ENCODE measurements at places on chromosomes 12 and 14.

DNA sequence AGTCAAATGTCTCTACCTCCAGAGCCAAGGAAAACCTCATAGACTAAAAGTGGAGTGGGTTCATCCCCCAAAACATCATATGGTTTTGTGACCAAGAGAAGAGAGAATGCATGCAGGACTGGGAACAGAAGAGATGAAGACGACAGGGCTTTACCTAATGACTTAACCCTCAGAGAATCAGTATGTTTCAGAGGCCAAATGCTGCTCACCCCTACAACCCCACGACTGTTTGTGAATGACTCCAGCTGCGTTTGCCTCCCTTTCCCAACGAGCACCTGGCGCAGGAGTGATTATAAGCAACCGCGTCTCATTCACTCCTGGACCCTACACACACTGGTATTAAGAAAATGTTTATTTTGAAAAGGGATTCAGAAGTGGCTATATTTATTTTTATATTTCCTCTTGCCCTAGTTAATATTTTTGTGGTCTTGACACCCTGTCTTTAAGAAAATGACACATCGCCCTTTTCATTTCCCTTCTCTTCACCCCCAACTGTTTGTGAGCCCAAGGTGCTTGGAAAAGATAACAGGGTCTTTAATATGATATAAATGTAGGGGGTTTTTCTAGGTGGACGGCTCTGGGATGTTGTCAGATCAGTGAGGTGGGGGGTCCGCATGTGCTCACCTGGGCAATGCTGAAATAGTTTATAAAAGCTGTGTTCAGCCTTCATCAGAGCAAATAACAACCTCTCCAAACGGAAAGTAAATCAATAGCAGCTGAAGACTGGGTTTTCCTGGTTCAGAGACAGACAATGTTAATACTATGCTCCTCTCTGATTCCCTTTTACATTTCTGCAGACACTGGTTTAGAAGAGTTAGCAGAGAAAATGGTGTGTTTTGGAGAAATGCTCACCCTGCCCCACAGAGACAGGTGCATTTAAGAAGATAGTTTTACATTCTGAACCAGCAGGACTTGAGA is 77.7 kb downstream of the SLC15A4 start:
- DNase-seq: no peak

DNA sequence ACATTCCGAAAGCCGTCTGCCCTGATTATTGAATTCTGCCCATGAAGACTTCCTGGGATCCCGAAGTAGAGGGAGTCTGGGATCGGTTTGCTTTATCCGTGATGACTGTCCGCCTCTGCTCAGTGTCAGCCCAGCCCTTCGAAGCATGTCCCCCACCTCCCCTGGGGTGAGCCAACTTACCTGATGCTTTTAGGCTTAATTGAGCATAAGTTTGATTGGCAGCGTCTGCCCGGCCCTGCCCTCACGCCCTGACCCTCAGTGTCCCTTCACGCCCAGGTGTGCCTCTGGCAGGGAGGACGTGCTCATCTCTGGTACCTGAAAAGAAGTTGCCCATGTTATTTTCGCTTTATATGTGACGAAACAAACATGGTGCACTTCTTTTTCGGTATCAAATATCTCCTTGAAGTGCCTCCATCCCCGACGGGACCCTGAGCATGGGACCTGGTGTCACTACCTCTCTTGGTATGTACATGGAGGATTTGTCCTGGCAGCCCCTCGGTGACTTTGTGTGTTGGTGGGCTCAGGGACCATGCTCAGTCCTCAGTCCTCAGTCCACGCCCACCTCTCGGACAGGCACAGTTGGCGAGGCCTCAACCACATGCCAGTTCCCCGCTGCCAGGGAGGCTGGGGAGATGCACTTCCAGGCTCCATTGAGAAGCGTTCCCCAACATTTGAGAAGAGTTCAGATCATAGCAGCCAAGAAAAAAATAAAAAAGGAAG is 130.1 kb upstream of the RTL1 start:
- no peak for DNase-seq

DNA sequence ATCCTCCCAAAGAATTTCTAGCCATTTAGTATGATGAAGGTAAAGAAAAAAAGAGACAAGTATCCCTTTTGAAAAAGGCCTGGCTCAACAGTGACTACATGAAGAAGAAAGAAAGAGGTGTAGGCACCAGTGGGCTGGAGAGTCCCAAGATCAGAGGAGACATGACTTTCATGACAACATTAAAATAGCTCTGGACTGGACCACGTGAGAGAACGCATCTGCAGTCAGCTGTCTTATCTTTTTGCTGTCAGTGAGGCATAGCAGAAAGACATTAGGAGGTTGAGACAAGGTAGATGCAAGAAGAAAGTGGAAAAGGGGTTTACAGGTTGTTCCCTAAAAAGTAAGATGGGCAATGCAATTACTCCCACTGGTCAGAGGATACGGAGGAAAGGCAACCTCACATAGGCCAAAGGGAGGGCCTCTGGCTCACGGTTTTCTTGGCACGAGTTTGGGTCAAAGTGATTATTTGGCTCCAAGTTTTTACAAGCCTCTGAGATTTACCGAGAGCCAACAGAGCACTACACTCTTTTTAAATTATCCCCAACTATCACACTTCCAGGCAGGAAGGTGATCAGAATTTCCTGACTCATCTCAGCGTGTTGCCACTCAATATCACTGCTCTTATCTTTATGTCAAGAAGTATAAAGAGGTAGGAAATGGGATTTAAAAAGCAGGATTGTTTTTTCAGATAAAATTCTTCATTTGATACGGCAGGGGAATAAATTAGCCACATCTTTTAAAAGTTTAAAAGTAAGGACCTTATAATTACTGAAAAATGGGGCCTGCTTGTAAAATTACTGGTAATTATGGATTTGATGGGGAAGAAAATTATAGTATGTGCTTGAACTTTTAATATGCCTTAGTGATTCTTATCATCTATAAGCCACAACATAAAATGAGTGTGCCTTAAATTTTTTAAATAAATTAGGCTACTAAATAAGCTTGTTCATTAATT is 29.2 kb downstream of the TMTC1 start:
- DNase-seq: no peak

GRCh38 chr14:26026384-26026783 is 571.4 kb downstream of the NOVA1 start:
- DNase-seq: no peak

- DNase-seq: no peak
These were observed 666.6 kb downstream of the DIO2 start for GRCh38 chr14:79544698-79545070.

DNA sequence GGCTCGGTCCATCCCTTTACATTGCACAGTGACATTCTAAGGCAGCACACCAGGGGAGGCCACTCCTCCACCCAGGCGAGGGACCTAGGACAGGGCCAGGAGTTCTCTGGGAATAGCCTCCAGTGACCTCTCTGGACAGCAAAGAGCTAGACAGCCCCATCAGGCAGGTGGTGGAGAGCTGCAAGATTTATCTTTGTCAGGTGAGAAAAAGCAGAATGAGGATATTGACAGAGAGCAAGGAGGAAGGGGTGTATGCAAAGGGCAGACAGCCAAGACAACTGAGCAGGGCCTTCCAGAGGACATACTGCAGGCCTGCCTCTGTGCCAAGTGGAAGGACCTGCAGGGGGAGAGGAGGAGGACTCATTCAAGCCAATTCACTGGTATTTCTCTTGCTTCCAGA is 112.4 kb upstream of the MAX start:
- DNase-seq: no peak

DNA sequence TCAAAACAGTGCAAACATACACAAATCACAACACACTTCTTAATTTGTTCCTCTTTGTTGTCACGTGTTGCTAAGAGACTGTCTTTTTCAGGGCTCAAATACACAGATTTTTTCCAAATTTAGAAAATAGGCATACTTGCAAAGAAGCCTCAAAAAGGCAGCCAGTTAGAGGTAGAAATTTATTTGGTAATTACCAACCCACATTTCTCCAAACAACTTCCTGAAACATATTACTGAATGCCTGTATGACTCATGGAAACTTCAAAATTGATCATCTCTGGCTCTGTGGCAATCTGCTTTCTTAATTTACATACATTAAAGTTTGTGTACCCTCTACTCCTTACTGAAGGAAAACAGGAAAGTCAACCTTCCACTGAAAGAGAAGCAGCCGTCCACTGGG is 36.4 kb downstream of the PPM1H start:
- no peak for DNase-seq

GRCh38 chr12:92338102-92338501 is 192.5 kb upstream of the BTG1 start:
- no peak for DNase-seq

DNA sequence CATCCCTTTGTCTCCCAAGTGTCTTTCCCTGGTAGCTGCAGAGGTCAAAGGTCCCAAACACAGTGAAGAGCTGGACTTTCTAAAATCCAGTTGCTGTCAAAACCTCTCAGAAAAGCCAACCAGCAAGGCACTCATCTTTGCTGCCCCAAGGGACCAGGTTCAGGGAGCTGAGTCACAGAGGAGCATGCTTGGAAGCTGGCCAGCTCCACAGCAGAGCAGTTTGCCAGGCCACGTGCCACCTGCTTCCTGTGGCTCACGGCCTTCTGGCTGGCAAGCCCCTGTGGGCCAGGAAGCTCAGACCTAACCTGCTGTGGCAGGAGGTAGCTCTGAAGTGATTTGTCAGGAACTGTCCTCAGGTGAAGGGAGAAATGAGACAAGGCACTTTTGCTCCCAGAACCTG is 3.6 kb downstream of the ISCU start:
- peak; percentile 54 for DNase-seq

- no peak for DNase-seq
These were observed 25.1 kb downstream of the ZFC3H1 start for GRCh38 chr12:71638499-71638898.

DNA sequence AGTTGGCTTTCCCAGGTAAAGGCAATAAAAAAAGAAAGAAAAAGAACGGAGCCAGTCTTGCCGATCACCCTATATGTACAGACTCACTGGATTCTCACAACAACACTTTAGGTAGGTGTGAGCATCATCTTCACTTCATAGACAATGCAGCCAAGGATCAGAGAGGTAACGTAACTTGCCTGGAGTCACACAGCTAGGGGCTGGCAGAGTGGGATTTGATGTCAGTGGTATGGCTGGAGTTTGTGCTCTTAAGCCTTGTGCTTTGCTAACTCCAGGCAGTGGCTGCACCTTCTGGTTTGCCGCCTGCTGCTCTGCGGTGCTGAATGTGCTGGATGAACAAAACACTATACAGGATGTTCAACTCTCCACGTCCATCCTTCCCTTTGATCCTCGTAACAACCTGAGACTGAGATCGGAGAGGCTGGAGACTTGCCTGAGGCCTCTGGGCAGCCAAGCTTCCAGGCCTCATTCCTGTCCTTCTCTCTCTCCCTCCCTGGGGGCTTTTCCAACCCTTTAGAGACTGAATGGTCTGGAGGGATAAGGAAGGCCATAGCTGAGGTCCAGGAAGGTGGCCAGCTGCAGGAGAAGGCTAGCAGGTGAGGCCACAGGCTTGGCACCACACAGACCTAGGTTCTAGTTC is 8.1 kb downstream of the ISM2 start:
- no peak for DNase-seq

DNA sequence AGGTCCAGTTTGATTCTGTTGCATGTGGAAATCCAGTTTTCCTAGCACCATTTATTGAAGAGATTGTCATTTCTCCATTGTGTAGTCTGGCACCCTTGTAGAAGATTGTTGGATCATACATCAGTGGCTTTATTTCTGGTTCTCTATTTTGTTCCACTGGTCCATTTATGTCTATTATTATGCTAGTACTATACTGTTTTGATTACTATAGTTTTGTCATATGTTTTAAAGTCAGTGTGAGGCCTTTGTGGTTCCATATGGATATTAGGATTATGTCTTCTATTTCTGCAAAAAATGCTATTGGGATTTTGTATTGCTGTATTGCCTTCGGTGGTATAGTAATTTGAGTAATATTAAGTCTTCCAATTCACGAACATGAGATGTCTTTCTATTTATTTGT is 51.4 kb downstream of the LEMD3 start:
- no peak for DNase-seq

GRCh38 chr14:95500772-95501401 is 15.6 kb downstream of the SYNE3 start:
- DNase-seq: no peak

DNA sequence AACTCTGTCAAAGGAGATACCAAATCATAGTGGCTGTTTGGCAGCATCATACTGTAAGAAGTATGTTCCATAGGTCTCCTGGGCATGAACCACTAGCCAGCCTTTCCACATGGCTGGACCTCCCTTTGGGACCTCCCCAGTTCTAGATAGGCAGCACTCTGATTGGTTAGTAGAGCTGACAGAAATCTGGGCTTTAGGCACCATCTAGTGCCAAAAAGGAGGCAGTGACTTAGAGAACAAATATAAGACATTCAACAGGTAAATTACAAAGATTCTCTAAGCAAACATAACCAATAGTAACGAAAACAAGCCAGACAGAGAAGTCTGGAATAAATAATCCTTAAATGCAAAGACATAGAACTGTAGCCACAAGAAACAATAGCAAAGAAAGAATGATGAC is 148.0 kb upstream of the PDE3A start:
- DNase-seq: no peak

GRCh38 chr12:90331262-90331661 is 622.6 kb upstream of the ATP2B1 start:
- DNase-seq: no peak

- DNase-seq: no peak
These were observed 181.6 kb downstream of the STXBP6 start for GRCh38 chr14:24868389-24868788.

DNA sequence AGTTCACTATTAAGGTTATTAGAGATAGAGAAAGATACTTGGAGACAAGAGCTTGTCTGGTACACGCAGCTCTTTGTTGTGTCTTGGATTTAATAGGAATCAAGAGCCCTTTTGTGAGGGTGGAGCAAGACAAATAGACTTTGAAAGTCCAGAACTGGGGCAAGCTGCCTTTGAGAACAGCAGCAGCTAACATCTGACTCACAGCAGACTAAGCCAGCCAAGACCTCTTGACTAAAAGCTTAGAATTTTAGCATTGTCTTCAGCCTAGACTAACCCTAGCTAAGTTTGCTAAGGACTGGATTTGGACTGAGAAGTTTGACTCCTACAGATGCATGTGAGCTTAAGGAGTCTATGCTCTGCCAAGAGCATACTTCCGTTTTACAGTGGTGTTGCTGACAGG is 201.9 kb upstream of the RBM19 start:
- DNase-seq: no peak

DNA sequence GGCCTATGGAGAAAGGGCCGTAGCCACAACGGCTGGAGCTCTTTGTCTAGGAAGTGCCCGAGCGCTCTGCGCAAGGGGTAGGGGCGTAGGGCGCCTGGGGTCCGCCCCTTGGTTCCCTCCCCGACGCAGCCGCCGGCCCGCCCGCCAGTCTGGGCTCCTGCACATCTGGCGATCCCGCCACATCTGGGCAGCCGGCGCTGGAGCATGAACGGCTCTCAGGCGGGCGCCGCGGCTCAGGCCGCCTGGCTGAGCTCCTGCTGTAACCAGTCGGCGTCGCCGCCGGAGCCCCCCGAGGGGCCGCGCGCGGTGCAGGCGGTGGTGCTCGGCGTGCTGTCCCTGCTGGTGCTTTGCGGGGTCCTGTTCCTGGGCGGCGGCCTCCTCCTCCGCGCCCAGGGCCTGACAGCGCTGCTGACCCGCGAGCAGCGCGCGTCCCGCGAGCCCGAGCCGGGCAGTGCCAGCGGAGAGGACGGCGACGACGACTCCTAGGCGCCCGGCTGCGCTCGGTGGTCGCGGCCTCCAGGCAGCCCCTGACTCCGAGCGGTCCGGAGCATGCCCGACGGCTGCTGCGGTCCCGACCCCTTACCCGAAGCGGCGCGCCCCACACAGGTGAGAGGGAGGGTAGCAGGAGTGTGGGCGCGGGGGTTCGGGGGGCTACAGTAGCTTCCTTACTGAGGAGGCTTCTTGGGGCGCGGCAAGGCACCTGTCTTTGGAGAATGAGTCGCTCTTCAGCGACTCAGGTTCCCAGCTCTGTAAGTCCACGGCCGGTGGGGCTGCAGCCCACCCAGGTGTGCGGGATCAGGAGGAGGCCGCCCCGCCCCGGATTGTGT is at the start of gene SMIM41:
TSS of gene SMIM41 (plus strand) at position 129 of the 827 bp plus-strand sequence. CDS start at position 205, 76 bp downstream.
- DNase-seq: no peak

Measured in activated T-cell treated with anti-CD3 and anti-CD28 coated beads, Interleukin-2, amount 50 U/mL, for 48 hours (primary cell).